Aorta (tissue), 5 donors: ENCODE measurements at places on chromosomes 11 and 22. TPM values are rescaled to one million over a fixed set of nuclear protein-coding genes. Genes with fewer than 3 reads are reported as not detected.

GRCh38 chr22:16559056-16559955 lies 33.3 kb downstream of the CCT8L2 start:
- DNase-seq, result no peak

GRCh38 chr22:23145878-23146470 lies 697 bp downstream of the RAB36 start:
- no peak for DNase-seq

GRCh38 chr11:41134971-41135370 lies 324.5 kb downstream of the LRRC4C start:
- DNase-seq, result no peak

DNA sequence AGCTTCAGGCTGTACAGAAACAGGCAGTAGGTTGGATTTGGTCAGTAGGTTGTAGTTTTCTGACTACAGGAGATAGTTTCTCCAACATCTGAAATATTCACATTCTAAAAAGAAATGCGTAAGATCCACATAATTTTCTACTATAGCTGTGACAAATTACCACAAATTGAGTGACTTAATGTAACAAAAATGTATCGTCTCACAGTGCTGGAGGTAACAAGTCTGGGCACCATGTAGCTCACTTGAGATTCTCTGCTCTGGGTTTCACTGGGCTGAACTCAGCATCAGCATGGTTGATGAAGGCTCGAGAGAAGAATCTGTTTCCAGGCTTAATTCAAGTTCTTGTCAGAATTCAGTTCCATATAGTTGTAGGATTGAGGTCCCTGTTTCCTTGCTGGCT lies 350.9 kb upstream of the CCDC179 start:
- DNase-seq, result no peak

GRCh38 chr11:123518496-123519054 lies 88.5 kb downstream of the GRAMD1B start:
- DNase-seq, result no peak

DNA sequence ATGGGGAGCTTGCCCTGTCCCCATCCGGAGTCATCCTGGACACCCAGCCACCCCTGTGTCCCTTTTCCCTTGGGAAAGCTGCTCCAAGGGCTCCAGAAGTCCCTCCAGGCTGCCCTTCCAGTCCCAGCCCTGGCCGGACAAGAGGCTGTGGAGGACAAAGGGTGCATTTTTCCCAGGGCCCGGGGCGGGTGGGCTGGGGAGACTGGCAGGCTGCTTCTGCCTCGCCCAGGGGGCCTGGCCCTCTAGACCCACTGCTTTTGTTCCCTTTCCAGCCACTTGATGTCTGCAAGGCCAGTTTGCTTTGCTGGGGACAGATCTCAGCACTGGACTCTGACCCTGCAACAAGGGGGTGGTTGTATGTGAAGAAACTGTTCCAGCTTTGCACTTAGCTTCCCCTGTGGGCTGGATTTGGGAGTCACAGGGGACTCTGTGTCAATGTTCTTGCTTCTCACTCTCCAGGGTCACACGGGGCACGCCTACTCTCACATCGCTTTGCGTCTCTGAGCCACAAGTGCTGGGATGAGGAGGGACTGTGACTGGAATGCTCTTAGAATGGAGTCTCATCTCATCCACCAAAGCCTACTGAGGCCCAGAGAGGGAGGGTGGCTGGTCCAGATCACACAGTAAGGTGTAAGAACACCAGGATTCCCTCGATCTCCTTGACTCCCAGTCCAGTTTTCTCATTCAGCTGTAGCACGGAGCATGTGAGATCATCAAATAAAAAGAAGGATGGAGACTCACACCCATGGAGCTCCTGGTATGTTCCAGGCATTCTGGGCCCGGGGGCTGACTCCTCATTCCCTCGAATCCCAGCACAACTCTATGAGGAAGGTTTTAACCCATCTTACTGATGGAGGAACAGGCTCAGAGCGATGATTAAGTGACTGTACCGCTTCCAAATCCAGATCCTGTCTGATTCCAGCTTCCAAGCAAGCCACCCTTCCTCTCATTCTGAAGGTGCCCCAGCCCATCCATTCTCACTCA lies 59.9 kb downstream of the FBXO7 start:
- peak; percentile 57 for DNase-seq

The TSSK2 gene
- 0.08 TPM for polyA plus RNA-seq

GRCh38 chr22:23829845-23830372 lies 8.9 kb downstream of the DERL3 start:
- no peak for DNase-seq
